Occipital lobe (tissue), 3 donors: ENCODE measurements at places on chromosomes 12 and 14. TPM values are rescaled to one million over a fixed set of nuclear protein-coding genes. Genes with fewer than 3 reads are reported as not detected.

DNA sequence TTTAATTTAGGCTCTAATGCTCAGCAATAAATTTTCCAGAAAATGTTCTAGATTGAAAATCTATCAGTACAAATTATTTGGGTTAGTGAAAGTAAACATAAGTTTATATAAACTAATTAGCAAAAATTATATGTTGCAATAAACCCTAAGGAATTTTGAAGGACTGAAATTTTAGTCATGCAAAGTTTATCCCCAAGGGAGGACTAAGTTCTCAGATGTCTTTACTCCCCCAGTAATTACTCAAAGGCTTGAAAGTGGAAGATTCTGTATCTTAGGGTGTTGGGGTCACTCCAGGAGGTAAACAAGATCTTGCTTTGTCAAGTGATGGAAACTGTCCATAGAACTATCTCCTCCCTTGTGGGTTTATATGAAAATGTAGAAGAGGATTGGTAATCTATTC is 183.7 kb downstream of the AKAP6 start:
- no peak for DNase-seq

KRT78 gene
- total RNA-seq = 1.9 TPM

TM9SF1 gene
- total RNA-seq = 20.6 TPM

CCDC91 gene
- total RNA-seq = 160 TPM

SERPINA10 gene
- total RNA-seq = not detected

- no peak for DNase-seq
These were observed 479.1 kb downstream of the MED13L start for GRCh38 chr12:115798309-115798917.

EDDM3A gene
- total RNA-seq = not detected

GRCh38 chr14:64247195-64247594 is 47.0 kb downstream of the ESR2 start:
- no peak for DNase-seq

PSMD9 gene
- total RNA-seq = 19.8 TPM

DNA sequence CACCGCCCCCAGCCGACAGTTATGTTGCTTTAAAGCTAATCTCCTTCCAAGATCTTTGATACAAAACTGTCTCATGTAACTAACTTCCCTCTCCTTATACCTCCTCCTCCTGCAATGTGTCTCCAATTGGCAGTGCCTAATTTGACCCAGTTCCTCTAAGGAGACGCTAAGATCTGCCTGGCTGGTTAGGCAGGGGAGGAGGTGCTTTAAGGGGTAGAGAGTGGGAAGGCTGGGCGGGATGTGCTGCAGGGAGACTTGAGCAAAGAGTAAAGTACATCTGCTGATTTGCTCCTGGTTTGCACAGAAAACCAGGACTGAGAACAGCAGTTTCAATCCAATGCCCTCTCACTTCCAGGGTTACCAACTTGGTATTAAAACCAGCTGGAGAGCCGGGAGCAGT is 7.4 kb upstream of the IKZF4 start:
- peak; percentile 20 for DNase-seq

DNA sequence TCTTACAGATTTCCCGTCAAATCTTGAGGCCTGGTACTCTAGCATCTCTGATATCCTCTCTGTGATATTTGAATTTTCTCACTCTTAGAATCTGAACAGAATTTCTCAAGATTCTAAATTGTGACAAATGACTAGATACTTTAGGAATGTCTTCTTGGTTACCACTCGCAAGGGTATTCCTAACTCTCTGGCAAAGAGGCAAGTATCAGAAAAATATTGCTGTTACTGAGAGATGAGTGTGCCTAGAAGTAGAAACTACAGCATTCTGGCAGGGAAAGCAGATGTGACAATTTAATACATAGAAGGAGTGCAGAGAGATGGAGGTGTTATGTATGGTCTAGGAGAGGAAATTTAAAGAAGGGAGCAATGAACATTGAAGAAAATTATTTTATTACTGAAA is 467.8 kb downstream of the LRIG3 start:
- no peak for DNase-seq
